ENCODE measurements at places on chromosomes 11 and 22.

DNA sequence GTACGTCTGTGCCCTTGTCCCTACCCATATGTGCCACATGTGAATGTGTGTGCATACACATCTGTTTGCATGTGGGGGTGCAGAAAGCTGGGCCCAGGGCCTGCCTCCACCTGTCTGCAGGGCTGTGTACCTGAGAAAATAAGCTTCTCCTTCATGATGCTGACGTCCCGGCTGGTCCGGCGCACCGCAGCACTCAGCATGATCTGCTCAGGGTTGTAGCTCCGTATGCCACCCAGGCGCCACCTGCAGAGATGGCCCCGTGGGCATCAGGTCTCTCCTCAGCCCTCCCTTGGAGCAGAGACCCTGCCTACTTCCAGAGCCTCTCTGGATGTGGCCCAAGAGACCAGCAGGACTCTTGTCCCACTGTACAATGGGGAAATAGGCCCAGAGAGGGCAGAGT lies 3.8 kb upstream of the KLHL35 start:
- DNase-seq, result no peak

DNA sequence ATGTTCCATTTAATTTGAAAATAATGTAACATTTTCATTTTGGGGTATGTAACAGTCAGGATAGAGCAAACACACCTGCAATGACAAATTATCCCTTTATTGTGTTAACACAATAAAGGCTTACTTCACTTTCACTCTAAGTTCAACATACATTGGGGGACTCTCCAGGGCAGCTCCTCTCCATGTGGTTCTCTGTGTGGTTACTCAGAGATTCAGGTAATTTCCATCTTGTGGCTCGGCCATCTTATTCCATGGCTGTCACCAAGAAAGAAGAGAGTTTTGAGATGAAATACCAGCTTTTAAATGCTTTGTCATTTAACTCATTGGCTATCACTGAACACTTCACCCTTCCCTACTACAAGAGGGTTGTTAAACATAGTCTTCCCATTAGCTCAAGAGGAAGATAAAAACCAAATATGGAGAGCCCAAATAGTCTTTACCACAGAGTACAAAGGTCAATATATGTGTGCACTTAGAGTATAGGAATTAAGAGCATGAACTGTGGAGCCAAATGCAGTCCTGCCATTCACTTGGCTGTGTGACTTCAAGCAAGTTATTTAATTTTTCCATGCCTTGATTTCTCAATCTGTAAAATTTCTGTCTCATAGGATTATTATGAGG lies 10.6 kb upstream of the TPH1 start:
- no peak for DNase-seq

GRCh38 chr22:38238519-38239071 lies 34.2 kb downstream of the TMEM184B start:
- peak; percentile 55 for DNase-seq

- DNase-seq, result no peak
These were observed 571.8 kb downstream of the BRD1 start for GRCh38 chr22:49255741-49256318.

DNA sequence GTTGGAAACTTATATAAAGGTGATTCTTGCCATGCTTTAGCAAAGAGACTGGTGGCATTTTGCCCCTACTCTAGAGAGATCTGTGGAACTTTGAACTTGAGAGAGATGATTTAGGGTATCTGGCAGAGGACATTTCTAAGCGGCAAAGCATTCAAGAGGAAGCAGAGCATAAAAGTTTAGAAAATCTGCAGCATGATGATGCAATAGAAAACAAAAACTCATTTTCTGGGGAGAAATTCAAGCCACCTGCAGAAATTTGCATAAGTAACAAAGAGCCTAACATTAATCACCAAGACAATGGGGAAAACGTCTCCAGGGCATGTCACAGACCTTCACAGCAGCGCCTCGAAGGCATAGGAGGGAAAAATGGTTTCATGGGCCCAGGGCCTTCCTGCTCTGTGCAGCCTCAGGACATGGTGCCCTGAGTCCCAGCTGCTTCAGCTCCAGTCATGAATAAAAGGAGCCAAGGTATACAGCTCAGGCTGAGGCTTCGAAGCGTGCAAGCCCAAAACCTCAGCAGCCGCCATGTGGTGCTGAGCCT lies 83.4 kb downstream of the MRTFA start:
- DNase-seq, result no peak

DNA sequence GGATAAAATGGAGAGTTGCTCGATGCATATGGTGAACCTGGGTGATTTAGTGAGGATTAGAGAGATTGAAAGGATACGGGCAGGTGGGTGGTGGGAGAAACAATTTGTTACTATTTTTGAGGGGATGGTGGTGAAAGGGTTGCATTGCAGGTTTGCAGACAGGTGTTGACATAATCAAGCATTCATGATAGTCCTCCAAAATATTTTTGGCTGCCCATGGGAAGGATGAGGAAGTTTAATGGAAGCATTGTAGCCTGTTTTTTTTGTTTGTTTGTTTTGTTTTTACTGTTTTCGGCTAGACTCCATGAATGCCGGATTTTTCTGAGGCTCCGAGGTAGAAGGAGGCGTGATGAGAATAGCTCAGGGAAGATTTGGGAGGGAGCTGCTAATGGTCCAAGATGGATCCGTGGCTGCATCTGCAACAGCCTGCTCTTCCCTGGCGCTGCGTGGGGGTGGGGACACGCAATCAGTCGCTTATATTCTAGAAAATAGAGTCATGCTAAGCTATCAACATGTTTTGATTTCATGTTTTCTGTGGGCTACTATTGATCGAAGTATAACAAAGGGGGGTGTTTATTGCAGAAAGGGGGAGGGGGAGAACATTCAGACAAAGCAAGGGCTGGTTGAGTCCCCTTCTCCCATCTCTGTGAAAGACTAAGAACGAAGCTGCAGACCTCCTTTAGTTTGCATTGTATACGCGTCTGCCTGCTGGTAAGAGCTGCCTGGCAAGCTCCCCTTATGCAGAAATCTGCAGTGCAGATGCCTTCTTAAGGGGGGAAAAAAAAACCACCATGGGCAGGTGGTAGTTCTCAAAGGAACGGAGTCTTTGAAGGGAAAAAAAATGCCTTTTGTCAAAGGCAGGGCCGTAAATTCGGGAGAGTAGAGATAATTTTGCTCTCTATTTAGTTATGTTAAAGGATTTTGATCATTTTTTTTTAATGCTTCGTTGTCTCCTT lies 1.0 kb downstream of the RTN3 start:
- DNase-seq, result peak; percentile 41

DNA sequence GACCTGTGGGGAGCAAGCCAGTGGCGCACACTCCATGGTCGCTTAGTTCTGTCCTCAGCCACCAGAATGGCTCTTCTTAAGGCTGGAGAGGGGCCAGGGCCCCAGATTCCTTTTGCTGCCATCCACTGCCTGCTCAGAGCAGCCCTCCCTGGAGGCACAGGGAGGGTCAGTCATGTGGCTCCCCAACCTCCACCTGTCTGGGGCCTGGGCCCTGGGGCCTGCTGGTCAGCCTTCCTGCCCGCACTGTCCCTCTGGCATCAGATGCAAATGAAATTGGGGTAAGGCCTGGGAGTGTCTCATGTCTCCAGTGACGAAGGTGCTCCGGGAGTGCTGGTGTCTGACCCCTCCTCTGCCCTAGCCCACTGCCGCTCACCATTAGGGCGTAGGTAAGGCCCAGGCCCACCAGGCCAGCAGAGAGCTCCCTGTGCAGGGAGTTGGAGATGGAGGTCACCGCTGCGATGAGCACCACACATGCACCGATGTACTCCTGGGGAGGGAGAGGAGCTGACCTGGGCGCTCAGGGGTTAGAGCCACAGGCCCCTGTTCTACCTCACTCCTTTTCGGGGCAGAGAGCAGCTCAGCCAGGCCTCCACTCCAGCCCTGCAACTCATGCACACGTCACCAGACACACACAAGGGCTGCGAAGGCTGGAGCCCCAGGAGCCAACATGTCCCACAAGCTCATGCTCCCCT lies 9.0 kb upstream of the KCNJ11 start:
- DNase-seq, result no peak

DNA sequence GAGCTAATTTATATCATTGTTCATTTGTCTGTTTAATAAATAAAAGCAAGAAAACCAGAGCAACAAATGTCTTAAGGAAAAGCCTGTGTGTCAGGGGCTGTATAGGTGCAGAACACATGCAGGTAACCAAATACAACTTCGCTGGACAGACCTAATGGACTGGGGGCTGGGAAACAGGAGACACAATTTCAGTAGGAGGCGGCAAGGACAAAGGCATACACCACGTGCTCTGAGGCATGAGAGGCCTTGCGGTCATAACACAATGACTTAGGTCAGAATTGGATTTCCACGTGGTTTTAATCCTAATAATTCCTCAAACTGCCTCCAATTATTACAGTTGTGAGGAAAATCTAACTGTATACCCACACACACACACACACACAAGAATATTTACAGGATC lies 8.7 kb upstream of the GLB1L3 start:
- no peak for DNase-seq

DNA sequence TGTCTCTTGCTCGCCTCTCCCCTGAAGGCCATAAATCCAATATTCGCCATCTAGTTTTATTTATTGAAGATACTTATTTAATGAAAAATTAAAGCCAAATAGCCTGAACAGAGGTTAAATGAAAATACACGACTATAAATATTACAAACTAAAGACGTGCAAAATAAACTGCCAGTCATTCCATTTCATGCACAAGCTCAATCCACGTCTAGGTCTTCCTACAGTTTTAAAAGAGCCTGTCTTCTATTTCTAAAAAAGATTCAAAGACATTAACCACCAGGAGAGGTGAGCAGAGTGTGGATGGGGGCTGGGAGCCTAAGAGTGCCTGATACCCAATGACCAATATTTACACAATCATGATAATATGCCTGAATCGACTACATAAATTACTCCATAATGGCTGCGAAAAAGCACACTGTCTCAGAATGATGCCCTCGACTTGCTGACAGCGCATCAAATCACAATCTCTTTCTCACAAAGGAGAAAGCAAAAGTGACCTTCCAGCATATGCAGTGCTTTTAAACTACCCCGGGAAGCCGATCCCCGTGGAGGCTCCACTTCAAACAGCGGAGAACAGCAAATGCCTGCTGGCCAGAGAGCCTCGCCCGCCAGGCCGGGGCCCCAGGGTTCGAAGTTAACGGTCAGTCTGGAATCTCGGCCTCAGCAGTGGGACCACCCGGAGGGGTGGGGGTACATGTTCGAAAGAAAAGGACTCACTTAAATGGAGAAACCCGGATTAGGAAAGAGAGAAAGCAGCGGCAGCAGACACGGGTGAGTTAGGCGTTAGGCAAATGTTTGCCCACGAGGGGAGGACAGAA lies 1.7 kb downstream of the FCHSD2 start:
- no peak for DNase-seq

GRCh38 chr22:20094197-20094807 lies 14.3 kb downstream of the DGCR8 start:
- no peak for DNase-seq

DNA sequence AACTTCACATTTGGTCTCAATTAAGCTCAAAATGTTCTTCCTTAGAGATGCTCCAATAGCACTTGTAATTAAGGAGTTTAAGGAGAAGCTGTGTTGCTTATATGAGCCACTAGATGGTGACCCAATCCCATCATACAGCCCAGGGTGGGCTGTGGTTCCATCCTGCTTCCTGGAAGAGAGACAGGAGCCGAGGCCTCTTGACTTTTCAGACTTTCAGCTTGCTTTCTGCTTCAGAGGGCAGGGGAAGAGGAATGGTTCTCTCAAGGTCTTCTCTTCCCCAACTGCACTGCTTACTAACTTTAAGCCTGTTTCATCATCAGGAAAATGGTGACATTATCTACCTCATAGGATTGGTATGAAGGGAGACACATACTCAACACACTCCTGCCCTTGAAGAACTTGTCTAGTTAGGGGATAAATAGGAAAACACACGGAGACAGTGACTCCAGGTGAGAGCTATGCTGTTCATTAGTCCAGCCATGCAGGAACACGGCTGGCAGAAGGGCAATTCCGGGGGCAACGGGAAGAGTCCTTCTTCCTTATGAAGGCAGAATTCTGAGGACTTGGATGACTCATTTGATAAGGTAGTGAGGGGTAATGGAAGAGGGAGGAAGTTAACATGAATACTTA lies 20.1 kb downstream of the TMEM218 start:
- peak; percentile 74 for DNase-seq
